Fibroblast of lung (primary cell): ENCODE measurements at places on chromosomes 5 and 9. TPM values are rescaled to one million over a fixed set of nuclear protein-coding genes. Genes with fewer than 3 reads are reported as not detected.

DNA sequence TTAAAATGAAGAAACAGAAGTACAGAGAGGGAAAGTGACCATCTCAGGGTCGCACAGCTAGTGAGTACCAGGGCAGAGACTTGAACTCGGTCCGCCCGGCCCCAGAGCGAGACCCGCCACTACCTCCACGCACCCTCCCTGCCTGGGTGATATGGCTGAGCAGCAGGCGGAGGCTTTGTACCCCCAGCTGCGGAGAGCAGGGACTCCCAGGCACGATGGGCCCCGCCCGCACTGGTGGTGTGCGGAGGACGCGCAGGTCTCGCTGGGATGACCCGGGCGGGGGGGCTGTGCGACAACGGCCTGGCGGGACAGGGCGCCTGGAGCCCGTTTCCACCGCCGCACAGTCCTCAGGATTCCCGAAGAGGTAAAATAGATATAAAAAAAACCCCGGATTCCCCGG, 64.7 kb upstream of the LARP1 start:
- H3K27ac ChIP-seq, result no peak overlapping the region
- no peaks in the 10 kb centered on the region for H3K27me3 ChIP-seq
- peaks cover 6% of the 10 kb centered on the region for H3K4me1 ChIP-seq
- no peak for DNase-seq
- no peak overlapping the region for H3K4me3 ChIP-seq

- DNase-seq, result no peak
- H3K27me3 ChIP-seq, result peaks cover 4% of the 10 kb centered on the region
- H3K27ac ChIP-seq, result no peak overlapping the region
- no peak overlapping the region for H3K4me3 ChIP-seq
Measured at GRCh38 chr5:133128066-133128465, 76.3 kb downstream of the HSPA4 start.

GRCh38 chr9:137241490-137242268, 592 bp downstream of the TUBB4B start:
- H3K4me1 ChIP-seq, result peaks cover 6% of the 10 kb centered on the region
- no peaks in the 10 kb centered on the region for H3K27me3 ChIP-seq
- DNase-seq, result peak; percentile 37
- peak overlapping the region; percentile 82 for H3K27ac ChIP-seq
- H3K4me3 ChIP-seq, result peak overlapping the region; percentile 98

GRCh38 chr5:159547466-159548195, 217.3 kb upstream of the IL12B start:
- H3K4me3 ChIP-seq, result no peak overlapping the region
- no peaks in the 10 kb centered on the region for H3K27me3 ChIP-seq
- no peaks in the 10 kb centered on the region for H3K36me3 ChIP-seq
- peak; percentile 6 for DNase-seq

DNA sequence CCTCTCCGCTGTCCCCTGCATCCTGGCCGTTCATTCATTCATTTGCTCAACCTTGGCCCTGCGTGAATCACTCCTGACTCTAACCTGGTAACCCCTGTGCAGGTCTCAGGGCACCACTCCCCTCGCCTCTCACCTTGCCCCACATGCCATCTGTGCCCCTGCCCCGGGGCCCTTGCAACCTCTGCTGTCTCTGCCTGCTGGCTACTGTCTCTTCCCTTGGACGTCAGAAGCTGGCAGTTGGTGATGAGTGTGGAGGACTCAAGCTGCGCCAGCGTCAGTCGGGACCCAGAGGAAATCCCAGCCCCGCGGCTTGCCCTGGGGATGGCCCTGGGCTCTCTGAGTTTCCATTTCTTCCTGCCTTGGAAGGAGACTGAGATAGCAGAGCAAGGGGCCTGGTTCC, 154.9 kb downstream of the OLFM1 start:
- no peaks in the 10 kb centered on the region for H3K36me3 ChIP-seq
- H3K4me3 ChIP-seq, result no peak overlapping the region
- no peak overlapping the region for H3K27ac ChIP-seq
- no peaks in the 10 kb centered on the region for H3K27me3 ChIP-seq
- H3K4me1 ChIP-seq, result no peaks in the 10 kb centered on the region

DNA sequence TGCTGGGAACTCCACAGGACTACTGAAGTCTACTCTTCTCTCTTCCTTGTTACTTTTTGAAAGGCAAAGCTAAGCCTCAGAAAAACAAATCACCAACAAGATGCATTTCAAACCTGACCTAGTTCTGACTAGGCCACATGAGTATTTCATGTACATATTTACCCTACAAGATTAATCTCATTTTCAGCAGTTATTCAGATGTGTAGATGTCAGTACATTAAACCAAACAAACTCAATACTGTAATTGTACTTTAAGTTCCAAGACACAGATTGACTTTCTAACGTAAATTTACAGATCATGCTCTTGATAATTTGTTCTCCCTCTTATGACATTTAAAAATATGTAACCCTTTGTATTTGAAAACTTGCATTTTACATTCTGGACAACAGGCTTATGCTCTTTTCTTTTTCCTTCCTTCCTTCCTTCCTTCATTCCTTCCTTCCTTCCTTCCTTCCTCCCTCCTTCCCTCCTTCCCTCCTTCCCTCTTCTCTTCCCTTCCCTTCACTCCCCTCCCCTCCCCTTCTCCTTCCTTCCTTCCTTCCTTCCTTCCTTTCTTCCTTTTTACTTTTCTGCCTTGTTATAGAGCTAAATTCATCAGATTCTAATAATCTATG, 1653.4 kb downstream of the EFNA5 start:
- no peaks in the 10 kb centered on the region for H3K27me3 ChIP-seq
- no peak overlapping the region for H3K4me3 ChIP-seq
- H3K27ac ChIP-seq, result no peak overlapping the region
- DNase-seq, result peak; percentile 11
- H3K36me3 ChIP-seq, result no peaks in the 10 kb centered on the region
- H3K4me1 ChIP-seq, result no peaks in the 10 kb centered on the region

GRCh38 chr5:175590471-175590881, 67.4 kb upstream of the HRH2 start:
- DNase-seq, result peak; percentile 3
- H3K36me3 ChIP-seq, result no peaks in the 10 kb centered on the region
- H3K27me3 ChIP-seq, result no peaks in the 10 kb centered on the region
- no peaks in the 10 kb centered on the region for H3K4me1 ChIP-seq

DNA sequence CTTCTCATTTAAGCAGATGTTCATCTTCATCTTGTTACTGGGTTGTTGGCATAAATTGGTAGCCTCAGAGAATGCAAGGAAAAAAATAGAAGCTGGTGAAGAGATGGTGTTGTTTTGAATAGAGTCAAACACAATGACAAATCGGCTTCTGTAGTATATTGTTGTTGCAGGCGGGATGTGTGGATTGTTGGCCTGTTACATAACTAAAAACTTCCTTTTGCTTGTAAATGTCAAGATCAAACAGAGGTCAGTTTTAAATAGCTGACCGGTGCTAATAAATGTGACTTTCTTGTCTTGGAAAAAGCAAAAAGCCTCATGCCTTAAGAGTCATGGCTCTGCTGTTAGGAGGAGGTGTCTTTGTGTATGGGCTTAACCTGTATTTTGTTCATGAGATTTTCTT, 59.2 kb downstream of the CCDC192 start:
- no peaks in the 10 kb centered on the region for H3K4me1 ChIP-seq
- no peak overlapping the region for H3K4me3 ChIP-seq
- no peaks in the 10 kb centered on the region for H3K36me3 ChIP-seq

WDR31 gene
- total RNA-seq, result 3.1 and 4.0 TPM in 2 replicates

GRCh38 chr9:123316053-123316718, 39.8 kb upstream of the CRB2 start:
- no peak overlapping the region for H3K27ac ChIP-seq
- H3K4me1 ChIP-seq, result no peaks in the 10 kb centered on the region
- H3K36me3 ChIP-seq, result no peaks in the 10 kb centered on the region
- no peak overlapping the region for H3K4me3 ChIP-seq
- H3K27me3 ChIP-seq, result no peaks in the 10 kb centered on the region
- no peak for DNase-seq

GRCh38 chr9:112605963-112606699, 111.8 kb downstream of the INIP start:
- H3K27me3 ChIP-seq, result no peaks in the 10 kb centered on the region
- no peaks in the 10 kb centered on the region for H3K36me3 ChIP-seq
- no peaks in the 10 kb centered on the region for H3K4me1 ChIP-seq
- no peak overlapping the region for H3K4me3 ChIP-seq
- no peak overlapping the region for H3K27ac ChIP-seq

DNA sequence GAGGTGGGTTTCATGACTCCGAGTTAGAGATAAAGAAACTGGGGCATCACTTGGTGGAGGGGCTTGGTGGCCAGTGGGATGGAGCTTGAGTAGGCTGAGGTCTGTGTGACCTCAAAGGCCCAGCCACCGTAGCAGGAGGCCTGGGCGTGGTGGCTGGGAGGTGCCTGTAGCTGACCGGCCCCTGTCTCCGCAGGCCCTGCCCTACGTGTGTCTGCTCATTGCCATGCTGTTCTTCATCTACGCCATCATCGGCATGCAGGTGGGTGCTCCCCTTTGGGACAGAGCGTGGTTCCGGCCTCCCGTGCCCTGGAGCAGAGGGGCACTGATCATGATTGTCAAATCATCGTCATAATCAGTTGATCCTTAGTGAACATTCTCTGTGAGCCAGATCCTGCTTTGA, 196.2 kb downstream of the CACNA1B start:
- H3K4me1 ChIP-seq, result no peaks in the 10 kb centered on the region
- no peak for DNase-seq
- no peaks in the 10 kb centered on the region for H3K27me3 ChIP-seq
- no peak overlapping the region for H3K27ac ChIP-seq
- no peak overlapping the region for H3K4me3 ChIP-seq

- H3K36me3 ChIP-seq, result no peaks in the 10 kb centered on the region
- no peak overlapping the region for H3K27ac ChIP-seq
- no peak for DNase-seq
- H3K4me1 ChIP-seq, result peaks cover 52% of the 10 kb centered on the region
- no peak overlapping the region for H3K4me3 ChIP-seq
Measured at GRCh38 chr9:110130791-110131416, 77.1 kb downstream of the C9orf152 start.

GRCh38 chr5:43603344-43604217, 601 bp downstream of the NNT start:
- no peaks in the 10 kb centered on the region for H3K27me3 ChIP-seq
- peak; percentile 45 for DNase-seq
- no peaks in the 10 kb centered on the region for H3K36me3 ChIP-seq
- H3K4me1 ChIP-seq, result peaks cover 6% of the 10 kb centered on the region

EMB gene
- total RNA-seq, result 2.6 and 11.6 TPM in 2 replicates

TLE1 gene
- 25.9 and 29.7 TPM in 2 replicates for total RNA-seq

- no peak overlapping the region for H3K4me3 ChIP-seq
- no peaks in the 10 kb centered on the region for H3K27me3 ChIP-seq
- H3K36me3 ChIP-seq, result no peaks in the 10 kb centered on the region
- DNase-seq, result peak; percentile 20
Measured at GRCh38 chr9:135215571-135216161, 128.2 kb downstream of the OLFM1 start.

OTULINL gene
- total RNA-seq, result under 0.01 and 0.17 TPM in 2 replicates

RGS7BP gene
- total RNA-seq, result under 0.01 and 0.51 TPM in 2 replicates

GRCh38 chr5:81924442-81924841, 47.4 kb upstream of the ATG10 start:
- no peaks in the 10 kb centered on the region for H3K27me3 ChIP-seq
- H3K36me3 ChIP-seq, result no peaks in the 10 kb centered on the region
- H3K4me1 ChIP-seq, result no peaks in the 10 kb centered on the region
- H3K27ac ChIP-seq, result no peak overlapping the region
- no peak for DNase-seq
- H3K4me3 ChIP-seq, result no peak overlapping the region

GRCh38 chr9:6811436-6811835, 53.7 kb downstream of the KDM4C start:
- no peaks in the 10 kb centered on the region for H3K27me3 ChIP-seq
- H3K36me3 ChIP-seq, result no peaks in the 10 kb centered on the region
- DNase-seq, result no peak
- H3K27ac ChIP-seq, result no peak overlapping the region

IL7R gene
- total RNA-seq, result 10.3 and 67.9 TPM in 2 replicates

- H3K4me3 ChIP-seq, result no peak overlapping the region
- H3K27ac ChIP-seq, result no peak overlapping the region
- DNase-seq, result no peak
Measured at GRCh38 chr5:64502196-64502595, 3.6 kb upstream of the RGS7BP start.

ARID3C gene
- under 0.01 and 0.17 TPM in 2 replicates for total RNA-seq

GRCh38 chr9:76269789-76270188, 124.4 kb downstream of the RFK start:
- DNase-seq, result peak; percentile 52
- no peaks in the 10 kb centered on the region for H3K27me3 ChIP-seq
- H3K27ac ChIP-seq, result no peak overlapping the region
- no peaks in the 10 kb centered on the region for H3K36me3 ChIP-seq
- H3K4me1 ChIP-seq, result no peaks in the 10 kb centered on the region

DNA sequence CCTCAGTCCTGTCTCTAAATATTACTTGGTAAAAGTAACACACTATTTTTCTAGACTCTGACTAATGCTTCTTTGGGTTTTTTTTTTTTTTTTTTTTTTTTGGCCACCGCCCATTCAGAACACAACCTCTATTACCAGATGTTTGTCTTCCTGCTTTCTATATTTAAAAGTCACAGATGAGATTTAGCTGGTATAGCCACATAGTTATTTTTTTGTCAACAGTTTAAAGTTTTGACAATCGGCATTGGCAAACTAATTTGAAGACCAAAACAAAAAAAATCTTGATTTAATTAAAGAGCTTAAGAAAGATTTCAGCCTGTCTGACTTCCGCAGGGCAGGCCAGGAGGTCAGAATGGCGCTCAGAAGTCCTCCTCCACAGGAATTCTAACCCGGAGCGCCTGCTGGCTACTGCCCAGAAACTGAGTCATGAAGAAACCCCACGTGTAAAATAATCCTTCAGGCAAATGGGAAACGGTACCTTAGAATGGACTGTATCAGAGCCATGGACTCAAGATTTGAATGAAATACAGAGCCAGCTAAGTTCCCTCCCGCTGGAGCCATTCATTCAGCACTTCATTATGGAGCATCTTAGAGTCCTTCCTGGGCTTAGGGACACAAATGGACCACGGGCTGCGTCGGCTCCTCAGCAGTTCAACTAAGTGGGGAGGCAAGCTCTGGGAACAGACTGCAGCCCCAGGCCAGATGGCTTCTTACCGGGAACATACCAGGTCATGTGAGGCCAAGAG, 55.6 kb downstream of the PTPDC1 start:
- peak; percentile 97 for DNase-seq
- peaks cover 18% of the 10 kb centered on the region for H3K4me1 ChIP-seq
- no peaks in the 10 kb centered on the region for H3K36me3 ChIP-seq
- peak overlapping the region; percentile 20 for H3K4me3 ChIP-seq
- no peaks in the 10 kb centered on the region for H3K27me3 ChIP-seq

- H3K4me1 ChIP-seq, result no peaks in the 10 kb centered on the region
- no peak for DNase-seq
- no peaks in the 10 kb centered on the region for H3K36me3 ChIP-seq
- H3K27me3 ChIP-seq, result peaks cover 60% of the 10 kb centered on the region
- H3K4me3 ChIP-seq, result no peak overlapping the region
Measured at GRCh38 chr9:126643945-126644527, 30.3 kb downstream of the LMX1B start.
